ENCODE measurements at places on chromosomes 2 and 18.

DNA sequence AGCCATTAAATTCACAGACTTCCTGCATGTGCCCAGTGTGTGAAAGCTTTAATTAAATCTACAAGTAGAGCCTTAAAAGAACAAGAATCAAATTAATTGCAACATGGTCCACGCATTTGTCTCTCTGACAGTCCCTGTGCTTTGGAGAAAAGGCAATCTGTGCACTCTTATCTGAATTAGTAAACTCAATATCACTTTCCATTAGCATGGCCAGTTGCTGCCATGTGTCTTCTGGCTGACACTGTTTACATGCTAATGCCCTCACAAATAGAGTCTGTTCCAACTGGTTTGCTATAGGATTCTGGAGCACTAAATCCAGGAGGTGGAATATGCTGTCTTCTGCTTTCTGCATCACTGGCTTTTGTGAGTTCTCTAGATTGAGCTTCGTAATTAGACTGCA lies 434.5 kb upstream of the RAB12 start:
- DNase-seq = no peak

- DNase-seq = no peak
These were observed 126.9 kb downstream of the TMEM200C start for GRCh38 chr18:5768454-5768853.

DNA sequence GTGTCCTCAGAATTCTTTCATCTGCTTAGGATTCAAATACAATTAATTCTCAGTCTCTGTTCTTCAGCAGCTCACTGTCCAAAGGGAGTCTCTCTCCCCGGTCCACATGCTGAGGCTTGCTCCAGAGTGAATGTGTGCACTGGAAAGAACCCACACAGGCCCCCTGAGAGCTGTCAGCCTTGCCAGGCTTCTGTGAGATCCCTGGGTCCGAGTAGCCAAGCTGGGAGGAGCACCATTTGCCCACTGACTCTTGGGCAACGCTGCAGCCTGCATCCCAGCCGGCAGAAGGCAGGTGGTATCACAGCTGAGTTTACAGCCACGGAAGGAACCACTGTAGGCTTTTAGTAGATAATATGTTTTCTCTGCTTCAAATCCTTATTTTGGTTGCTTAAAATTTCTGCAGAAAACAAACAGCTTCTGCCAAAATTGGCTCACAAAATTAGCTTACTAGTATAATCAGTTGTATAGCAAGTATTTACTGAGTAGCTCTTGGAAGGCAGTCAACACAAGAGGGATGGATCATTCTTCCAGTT lies 21.4 kb upstream of the LTBP1 start:
- no peak for DNase-seq

GRCh38 chr2:33136056-33136455 lies 189.3 kb downstream of the LTBP1 start:
- peak; percentile 63 for DNase-seq

GRCh38 chr18:55186588-55186987 lies 227.3 kb upstream of the CCDC68 start:
- no peak for DNase-seq

DNA sequence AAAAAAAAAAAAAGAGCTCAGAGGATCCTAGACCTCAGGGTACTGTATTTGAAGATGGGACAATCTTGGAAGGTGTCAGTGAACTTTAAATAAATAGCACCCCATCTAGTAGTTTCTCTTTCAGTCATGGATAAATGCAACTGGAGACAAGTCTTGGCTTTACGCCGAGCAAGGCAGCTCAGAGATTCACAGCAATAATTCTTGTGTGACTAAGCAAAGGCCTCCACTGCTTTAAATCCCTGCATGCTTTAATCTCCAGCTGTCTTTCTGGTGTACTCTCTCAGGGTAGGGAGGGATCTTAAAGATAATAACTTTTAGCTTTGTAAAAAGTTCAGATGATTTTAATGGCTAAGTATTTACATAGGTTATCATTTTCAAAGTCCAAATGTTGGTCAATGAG lies 36.3 kb downstream of the NRXN1 start:
- peak; percentile 67 for DNase-seq

DNA sequence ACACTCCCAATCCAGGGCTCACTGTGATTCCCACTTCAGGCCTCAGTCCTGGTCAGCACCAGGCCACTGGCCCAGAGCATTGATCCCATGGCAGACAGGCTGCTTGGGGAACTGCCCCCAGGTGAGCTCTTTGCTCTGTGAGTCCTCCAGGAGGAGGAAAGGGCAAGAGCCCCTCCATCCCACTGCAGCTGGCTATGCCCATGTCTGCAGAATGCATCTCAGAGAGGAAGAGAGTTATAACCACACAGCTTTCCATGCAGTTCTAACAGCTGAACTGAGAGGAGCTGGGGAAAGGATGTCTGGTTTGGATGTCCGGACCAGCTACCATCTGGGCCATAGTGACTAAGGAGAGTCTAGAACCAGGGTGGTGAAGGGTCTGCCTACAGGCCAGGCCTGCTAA lies 230.3 kb downstream of the DYSF start:
- no peak for DNase-seq

DNA sequence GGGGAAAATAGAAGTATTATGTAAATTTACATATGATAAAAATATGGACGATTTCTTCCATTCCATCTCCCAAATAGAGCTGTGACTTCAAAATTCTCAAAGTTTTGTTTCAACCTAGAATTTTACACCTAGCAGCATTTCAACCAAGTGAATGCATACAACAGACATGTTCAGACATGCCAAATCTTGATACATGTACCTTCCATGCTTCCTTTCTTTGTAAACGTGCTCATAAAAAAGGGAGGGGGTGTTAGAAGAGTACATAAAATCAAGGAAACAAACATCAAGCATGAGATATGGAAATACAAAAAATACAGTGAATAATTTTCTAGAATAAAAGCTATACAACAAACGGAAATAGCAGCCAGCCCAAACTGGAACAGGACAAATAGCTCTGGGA lies 974.2 kb downstream of the ERBB4 start:
- DNase-seq = no peak

- DNase-seq = no peak
These were observed 66.4 kb downstream of the PRELID3A start for GRCh38 chr18:12474146-12474545.

GRCh38 chr18:56647071-56647470 lies 4.1 kb upstream of the WDR7 start:
- no peak for DNase-seq

DNA sequence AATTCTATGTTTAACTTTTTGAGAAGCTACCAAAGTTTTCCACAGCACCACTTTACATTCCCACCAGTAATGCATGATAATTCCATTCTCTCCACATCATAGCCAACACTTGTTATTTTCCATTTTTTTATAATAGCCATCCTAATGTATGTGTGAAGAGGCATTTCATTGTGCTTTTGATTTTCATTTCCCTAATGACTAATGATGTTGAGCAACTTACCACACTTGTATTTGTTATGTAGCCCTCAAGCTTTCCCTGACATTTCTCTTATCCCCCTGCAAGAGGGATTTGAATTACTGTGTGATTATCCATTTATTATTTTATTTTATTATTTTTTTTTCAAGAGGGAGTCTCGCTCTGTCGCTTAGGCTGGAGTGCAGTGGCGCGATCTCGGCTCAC lies 23.6 kb upstream of the SOS1 start:
- DNase-seq = no peak

DNA sequence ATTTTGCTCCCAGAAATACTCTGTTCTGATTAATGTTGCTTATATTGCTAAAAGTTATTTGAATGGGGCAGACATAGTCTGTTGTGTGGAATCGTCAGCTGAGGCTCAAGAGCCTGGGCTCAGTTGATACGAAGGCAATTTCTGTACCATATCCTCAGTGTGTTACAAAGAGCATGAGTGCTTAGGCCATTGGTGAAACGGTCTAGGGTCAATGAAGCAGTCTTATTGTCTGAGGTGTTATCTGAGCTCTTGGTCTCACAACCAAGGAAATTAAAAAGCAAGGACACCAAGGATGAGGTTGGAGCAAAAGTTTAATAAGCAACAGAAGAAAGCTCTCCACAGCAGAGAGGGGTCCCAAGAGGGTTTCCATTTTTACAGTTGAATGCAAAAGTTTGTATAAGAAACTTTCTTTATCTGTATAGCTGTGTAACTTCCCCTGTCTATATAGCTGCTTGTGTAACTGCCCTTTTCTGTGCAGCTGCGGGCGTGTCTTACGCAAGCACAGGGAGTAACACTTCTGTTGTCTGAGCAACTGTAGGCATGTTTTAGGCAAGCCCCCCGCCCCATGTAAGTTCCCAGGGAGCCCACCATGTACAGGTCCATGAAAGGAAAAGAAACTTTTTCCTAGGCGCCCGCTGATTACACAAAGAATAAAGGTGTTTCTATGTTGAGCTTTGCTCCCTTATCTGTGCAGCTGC lies 40.6 kb upstream of the DSC1 start:
- peak; percentile 0 for DNase-seq

DNA sequence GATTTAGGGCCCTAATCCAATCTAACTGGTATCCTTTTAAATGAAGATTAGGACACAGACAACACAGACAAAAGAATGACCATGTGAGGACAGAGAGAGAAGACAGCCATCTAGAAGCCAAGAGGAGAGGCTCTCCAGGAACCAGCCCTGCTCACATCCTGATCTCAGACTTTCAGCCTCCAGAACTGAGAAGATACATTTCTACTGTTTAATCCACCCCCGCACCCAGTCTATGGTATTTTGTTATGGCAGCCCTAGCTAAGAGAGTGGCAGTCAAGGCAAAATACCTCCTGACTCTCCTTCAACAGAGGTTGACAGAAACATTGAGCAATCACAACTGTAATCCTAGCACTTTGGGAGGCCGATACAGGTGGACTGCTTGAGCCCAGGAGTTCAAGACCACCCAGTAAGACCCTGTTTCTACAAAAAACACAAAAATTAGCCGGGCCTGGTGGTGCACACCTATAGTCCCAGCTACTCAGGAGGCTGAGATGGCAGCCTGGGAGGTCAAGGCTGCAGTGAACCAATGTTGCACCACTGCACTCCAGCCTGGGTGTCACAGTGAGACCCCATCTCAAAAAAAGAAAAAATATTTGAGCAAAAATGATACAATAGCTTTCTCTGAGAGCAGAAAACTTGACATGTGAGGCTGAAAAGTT lies 34.7 kb downstream of the WDR33 start:
- DNase-seq = no peak

- no peak for DNase-seq
These were observed 734 bp upstream of the RMC1 start for GRCh38 chr18:23502516-23503037.

GRCh38 chr18:61764381-61764780 lies 128.4 kb downstream of the RNF152 start:
- no peak for DNase-seq

DNA sequence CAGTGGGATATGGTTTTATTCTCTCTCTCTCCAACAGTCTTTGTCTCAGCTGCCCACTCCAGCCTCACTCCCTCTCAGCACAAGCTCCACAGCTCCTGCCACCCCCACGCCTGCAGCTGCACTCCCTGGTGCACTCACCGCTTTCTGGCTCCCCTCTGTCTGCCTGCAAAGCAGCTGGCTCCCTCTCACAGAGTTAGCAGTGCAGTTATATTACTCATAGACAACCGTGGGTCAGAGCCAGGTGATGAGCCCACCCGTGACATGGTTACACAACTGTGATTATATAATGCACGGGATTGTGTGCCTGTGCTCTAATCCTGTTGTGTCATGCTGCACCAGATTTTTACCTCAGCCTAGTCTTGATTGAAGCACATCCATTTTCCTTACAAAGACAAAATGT lies 276.9 kb upstream of the CHAC2 start:
- DNase-seq = peak; percentile 86

DNA sequence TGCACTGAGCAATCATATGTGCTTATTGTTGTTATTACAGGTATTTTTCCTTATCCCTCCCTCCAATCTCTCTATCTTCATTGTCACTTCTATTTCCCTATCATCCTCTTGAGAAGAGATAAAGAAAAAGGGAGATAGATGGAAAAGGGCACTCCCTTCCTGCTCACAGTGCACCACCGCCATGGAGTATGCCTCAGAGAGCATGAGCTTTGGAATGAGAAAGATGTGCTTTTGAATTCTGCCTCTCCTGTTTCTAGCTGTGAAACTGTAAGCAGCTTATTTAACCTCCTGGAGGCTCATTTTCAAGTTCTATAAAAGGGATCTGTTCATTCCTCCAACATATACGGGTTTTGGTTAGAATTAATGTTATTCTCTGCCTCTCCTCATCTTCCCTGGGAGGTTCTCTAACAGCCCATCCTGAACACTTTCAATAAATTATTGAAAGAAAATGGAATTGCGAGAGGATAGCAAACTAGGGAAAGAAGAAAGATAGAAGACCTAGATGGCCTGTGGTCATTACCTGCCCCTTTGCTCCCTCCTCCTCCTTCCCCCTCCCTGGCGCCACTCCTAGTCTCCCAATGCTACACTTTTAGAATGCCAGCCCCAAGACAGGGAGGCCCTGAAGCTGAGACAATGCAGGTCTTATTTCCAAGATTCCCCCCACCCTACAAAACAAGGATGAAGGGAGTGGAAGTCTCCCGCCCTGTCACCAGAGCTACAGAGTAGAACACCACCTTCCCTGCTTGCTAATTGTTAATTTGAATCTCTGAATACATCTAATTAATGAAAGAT lies 37.8 kb downstream of the FIGN start:
- no peak for DNase-seq

DNA sequence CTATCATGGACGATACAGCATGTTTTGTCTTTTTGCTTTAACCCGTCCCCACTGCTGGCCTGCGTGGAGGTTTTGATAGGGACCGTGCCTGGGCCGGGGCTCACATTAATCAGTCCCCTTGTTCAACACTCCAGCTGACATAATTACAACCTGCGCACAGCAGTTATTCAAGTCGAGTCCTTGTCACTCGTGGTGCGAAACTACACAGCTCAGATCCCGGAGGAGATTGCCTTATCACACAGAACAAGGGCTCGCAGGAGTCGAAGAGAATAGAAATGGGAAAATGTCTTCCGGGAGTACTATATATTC lies 304.4 kb downstream of the ZNF407 start:
- no peak for DNase-seq

- no peak for DNase-seq
These were observed 206.2 kb downstream of the EXOC6B start for GRCh38 chr2:72619626-72620025.

DNA sequence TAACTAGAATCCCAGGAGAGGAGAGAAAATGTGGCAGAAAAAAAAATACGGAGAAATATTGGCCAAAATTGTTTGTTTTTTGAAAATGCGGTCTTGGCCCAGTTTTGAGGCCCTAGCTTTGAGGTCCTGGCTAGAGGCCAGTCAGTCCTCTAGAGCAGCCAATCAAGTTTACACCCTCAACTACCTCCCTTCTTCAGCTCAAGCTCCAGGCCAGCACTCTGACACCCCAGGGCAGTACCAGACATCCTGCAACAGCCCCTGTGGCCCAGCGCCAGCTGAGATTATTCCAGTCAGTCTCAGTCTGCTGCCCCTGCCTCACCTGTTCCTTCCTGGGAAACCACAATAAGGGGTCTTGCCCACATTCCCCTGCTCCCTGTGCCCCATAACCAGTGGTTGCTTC lies 107.7 kb downstream of the UGGT1 start:
- no peak for DNase-seq
